ENCODE measurements at places on chromosomes 2 and 18.

- no peak for DNase-seq
These were observed 698.1 kb upstream of the NXPH2 start for GRCh38 chr2:139478165-139478914.

GRCh38 chr2:206986943-206987342, 47.6 kb downstream of the CPO start:
- DNase-seq = no peak

DNA sequence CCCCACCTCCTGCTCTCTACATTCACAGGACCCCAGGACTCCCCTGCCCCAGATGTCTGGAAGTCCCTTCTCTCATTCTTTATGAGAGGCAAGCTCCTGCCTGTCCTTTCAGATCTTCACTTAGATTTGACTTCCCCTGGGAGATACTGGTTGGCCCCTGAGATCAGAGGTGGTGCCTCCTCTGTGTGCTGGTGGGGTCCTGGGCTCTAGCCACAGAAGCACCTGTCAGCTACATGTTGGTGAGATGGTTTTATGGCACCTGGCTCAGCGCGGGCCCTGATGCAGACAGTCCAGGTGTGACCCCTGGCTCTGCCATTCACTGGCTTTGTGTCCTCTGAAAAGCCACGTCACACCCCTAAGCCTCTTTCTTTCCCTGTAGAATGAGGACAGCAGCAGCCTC, 369.6 kb upstream of the ID2 start:
- no peak for DNase-seq

- no peak for DNase-seq
These were observed 1224.7 kb upstream of the CELF4 start for GRCh38 chr18:38790303-38790702.

GRCh38 chr2:109254174-109254904, 125.3 kb downstream of the SH3RF3 start:
- no peak for DNase-seq

DNA sequence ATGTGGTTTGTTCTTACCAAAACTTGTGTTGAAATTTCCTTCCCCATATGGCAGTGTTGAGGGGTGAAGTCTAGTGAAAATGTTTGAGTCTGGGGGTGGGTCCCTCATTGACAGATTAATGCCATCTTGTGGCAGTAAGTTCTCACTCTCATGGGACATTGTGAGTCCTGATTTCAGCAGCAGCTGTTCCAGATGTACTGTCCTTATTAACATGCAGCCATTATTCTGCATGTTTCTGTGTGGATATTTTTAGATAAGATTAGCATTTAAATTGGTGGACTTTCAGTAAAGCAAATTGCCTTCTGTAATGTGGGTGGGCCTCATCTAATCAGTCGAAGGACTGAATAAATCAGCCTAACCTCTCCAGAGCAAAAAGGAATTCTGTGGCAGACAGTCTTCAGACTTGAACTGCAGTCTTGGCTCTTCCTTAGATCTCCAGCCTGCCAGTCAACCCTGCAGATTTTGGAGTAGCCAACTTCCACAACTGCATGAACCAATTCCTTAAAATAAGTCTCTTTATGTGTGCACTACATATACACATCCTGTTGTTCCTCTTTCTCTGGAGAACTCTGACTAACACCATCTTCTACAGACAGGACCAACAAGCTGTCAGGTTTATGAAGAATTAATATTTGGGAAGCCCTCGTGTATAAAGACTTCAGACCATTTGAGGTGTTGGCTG, 138.7 kb upstream of the ZNF516 start:
- DNase-seq = no peak

DNA sequence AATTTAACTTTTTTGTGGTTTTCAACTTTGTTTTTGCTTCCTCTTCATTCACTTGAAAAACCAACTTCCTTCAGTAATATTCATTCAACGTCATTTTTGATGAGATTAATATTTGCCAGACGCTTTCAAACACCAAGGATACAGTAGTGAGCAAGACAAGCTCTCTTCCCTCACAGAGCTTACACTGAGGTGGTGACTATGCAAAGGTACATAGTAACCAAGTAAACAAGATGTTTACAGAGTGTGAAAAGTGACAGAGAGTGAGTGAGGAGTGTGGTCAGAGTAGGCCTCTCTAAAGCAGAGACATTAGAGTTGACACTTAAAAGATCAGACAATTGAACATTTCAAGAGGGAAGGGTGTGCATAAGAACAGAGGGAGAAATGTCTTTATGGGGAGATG, 155.5 kb downstream of the TMEM247 start:
- no peak for DNase-seq

GRCh38 chr2:24731040-24731439, 62.2 kb downstream of the PTRHD1 start:
- no peak for DNase-seq

DNA sequence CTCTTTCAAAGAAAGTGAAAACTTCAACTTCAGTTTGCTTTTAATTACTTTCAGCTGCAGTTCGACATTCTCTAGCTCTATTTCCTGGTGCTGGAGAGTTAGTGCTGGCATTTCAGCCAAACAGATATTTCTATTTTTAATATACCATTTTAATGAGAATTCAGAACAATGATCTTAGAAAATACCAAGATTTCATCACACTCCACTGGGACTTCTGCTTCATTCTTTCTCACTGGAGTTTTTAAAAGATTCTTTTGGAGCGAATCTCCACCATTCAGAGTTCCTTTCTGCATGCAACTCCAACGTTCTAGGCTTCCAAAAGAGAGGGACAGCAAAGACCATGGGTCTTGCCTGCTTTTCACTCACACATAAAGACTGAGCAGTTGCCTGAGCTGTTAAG, 94.2 kb downstream of the CABLES1 start:
- no peak for DNase-seq

- DNase-seq = peak; percentile 29
These were observed 60.4 kb upstream of the COPS8 start for GRCh38 chr2:237025090-237025865.

GRCh38 chr18:28189400-28190239, 12.7 kb upstream of the CDH2 start:
- DNase-seq = no peak
